ENCODE measurements at places on chromosomes 12 and 14. TPM values are rescaled to one million over a fixed set of nuclear protein-coding genes. Genes with fewer than 3 reads are reported as not detected.

DNA sequence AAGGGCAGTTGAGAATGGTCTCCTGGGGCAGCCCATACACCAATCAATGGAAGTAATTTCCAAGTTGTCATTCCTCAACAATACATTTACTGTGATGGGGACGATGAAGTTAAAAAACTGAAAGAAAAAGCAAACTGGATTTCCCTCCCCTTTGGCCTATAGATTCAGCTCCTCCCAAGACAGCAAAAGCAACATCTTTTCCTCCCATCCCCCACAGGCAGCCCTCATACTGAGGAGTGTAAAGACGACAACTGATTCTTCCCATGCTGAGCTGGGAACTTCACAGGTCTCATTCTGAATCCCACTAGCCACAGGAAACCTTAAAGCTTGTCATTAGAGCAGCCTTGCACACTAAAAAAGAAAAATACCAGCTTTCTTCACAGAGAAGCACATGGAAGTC is 48.5 kb downstream of the PITPNM2 start:
- no peak for DNase-seq

DNA sequence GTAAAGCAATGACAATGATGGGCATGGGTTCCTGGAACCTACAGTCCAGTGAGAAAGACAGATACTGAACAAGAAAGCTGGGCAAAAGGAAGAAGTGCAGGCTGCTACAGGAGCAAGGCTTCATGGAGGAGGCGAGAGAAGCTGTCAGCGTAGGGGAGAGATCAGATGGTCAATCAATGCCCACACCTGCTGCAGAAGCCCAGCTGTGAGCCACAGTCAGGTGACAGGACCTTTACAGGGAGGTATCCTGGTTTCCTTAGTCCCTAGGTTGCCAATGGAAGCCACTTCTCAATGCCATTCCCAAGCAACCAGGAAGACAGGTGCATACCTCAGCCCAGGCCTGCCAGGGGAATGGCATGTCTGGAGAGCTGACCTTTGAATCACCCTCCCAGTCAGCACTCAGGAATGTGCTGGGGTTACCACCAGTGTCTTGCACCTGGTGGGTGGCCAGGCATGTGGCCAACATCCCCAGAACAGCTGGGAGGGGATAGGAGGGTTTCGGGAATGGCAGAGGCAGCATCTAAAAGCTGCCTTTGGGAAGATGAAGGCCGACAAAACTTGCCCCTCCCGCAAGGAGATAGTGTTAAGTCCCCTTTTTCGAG is 170.3 kb downstream of the TTC7B start:
- DNase-seq, result no peak

DNA sequence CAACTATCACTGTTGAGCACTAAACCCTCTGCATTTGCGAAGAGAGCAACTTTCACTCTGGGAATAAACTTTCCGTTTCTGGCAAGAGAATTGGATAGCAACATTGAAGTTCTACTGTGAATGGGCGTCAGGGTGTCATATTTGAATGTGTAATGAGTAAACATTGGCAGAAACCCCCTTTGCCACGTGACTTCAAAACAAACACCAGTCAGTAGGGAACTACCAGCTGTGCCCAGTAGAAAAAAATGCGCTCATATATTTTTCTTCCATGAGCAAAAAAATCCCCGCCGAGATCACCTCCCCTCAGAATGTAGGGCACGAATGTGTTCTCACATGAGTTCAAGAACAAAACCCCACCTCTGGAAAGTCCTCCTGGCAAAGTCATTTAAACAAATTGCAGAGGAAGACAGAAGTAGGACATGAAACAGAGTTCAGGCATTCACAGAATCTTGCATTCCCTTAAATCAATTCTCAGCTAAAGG is 80.6 kb downstream of the BTG1 start:
- no peak for DNase-seq

GRCh38 chr12:88960213-88960878 is 380.1 kb upstream of the KITLG start:
- DNase-seq, result no peak

Gene RNASE3
- not detected for total RNA-seq

DNA sequence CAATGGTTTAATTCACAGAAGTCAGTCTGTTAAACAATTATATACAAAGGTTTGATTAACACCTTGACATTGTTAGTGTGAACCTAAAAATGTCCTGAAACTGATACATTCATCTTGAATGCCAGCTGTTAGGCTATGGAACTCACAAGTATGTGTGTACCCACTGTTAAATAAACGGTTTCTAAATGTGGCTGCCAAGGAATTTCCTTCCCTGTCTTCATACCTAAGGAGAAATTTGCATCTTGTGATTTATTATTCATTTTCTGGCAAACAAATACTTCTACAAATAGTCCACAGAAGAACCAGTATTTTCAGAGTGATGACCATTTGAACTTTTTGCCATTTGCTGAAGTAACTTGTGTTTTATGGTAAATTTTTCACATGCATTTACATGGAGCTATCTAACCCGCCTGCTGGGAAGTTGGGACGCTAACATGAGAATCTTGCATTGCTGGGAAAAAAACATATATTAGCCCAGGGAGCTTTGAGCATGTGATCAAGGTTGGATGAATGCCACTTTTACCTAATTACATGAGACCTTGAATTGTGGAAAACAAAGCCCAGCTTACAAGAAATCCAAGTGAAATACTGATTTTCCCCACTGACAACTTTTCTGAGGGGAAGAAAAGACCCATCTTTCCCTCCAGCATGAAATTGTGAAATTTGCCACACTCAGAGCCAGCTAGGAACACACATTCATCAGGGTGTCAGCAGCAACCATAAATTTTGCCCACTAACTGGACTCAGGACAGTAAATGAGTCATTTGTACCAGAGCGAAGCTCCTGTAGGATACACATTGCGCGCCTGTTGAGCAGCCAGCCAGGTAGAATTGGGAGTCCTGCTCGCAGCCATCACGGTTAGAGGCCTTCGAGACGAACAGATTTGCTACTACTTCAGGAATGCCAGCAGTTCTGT is 118.0 kb downstream of the KICS2 start:
- no peak for DNase-seq

- no peak for DNase-seq
Observed at GRCh38 chr12:50785406-50786001, 21.6 kb downstream of the ATF1 start.

Gene DNAI7
- not detected for total RNA-seq

- DNase-seq, result no peak
Observed at GRCh38 chr14:36654794-36655381, 6.8 kb upstream of the PAX9 start.

Gene PTGDR
- total RNA-seq, result not detected

Gene FAM90A1
- not detected for total RNA-seq

DNA sequence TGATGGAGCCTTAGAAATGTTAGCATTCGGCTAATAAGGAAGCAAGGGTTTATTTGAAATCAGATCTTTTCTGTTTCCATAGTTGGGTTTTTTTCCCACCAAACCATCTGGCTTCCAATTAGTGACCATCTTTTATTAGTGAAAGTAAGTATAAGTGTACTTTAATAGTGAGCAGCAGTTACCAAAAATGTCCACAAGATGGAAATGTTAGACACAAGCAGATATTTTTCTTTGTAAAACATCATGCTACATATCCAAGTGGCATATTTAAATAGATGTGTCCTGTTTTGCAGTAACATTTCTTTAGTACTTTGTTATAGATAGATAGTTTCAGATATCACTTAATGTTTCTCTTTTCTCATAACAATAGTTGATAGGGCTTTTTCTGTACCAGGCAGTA is 28.8 kb downstream of the YEATS4 start:
- DNase-seq, result no peak

DNA sequence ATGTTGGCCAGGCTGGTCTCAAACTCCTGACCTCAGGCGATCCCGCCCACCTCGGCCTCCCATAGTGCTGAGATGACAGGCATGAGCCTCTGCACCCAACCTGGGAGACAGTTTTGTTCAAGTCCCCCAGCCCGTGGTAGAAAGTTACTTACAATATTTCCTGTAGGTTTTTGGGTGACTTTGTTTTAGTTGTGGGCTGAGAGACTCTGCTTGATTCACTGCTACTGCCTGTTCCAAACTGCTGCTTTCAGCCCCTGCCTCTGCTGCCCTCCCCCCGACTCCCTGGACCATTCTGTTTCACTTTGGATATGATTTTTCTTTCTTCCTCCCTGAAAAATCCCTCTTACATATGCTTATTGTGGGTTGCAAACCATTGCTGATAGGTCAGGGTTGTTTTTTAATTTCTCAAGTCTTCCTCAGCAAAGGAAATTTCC is 13.4 kb upstream of the PCNX1 start:
- DNase-seq, result no peak

Gene GYS2
- not detected for total RNA-seq

DNA sequence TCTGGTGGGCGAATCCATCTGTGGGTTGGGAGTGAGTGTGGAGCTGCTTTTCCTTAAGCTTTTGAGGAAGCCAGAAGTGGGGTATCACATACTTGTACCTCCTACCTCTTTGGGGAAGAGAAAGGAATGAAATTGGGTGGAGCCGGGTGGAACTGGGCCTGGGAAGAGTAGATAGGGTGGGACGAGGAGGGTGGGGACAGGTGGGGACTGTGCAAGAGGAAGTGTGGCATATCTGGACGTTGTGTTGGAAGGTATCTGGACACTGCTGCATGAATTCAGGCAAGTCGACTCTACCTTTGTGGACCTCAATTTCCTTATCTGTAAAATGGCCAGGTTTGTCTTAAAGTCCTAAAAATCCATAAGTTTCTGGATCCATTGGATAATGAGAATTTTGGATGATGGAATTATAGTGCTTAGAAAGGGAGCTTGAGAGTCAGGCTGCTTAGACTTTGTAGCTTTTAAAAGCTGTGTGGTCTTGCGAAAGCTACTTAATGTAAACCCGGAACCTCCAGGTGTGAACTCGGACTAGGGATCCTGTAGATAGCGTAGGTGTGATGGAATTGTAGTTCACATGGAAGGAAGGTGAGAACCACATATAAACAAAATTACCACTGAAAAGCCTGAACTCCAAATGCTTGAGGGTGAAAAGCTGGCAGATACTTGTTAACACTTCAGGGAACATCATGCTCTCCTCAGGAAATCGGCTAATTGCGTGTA is 2.1 kb downstream of the VRTN start:
- no peak for DNase-seq

DNA sequence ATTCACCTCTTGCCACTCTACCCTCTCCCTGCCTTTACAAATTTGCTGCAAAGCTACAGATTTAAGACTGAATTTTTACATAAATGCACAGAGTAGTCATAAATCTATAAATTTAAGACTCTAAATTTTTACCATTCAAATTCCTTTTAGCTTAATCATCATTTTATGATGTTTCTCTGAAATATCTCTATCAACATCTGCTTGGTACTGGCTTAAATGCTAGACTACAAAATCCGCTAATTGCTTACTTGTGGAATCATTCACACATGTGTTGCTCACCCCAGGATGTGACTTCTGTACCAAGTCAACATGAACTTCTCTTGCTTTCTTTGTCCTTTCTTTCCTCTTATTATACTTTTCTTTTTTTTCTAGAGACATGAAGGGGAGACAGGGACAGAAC is 109.2 kb downstream of the GALC start:
- DNase-seq, result no peak

- peak; percentile 88 for DNase-seq
Observed at GRCh38 chr12:56007564-56008559, 10.8 kb downstream of the SUOX start.

DNA sequence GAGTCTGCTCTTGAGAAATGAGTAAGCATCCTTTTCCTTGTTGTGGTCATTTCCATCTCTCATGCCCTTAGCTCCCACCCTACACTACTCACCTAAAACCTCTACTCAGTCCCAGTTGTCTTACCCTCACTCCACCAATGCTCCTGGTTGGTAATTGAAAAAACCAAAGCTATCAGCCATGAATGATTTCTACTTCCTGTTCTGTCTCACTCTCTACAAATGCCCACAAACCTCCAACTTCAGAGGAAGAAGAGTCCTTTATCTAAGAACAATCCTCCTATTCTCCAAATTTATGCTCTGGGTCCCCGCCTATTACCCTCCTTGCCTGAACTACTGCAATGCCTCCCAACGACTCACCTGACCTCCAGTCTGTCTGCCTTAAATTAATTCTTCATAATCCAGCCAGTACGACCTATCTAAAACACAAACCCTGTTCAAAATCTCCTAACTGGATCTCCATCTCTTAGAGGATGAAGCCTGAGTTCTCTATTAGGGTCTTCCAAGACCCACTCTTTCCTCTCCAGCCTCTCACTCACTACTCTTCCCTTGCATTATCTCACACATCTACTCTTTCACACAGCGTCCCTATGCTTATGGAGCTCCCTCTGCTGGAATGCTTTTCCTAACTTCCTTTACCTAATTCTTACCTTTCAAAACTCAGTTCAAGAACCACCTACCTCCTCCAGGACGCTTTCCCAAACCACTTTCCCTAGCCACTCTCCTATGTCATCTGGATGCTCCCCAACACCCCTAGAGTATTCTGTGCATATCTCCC is 2.2 kb downstream of the DHRS1 start:
- DNase-seq, result no peak

Gene VRTN
- total RNA-seq, result not detected

Gene SDR9C7
- not detected for total RNA-seq

DNA sequence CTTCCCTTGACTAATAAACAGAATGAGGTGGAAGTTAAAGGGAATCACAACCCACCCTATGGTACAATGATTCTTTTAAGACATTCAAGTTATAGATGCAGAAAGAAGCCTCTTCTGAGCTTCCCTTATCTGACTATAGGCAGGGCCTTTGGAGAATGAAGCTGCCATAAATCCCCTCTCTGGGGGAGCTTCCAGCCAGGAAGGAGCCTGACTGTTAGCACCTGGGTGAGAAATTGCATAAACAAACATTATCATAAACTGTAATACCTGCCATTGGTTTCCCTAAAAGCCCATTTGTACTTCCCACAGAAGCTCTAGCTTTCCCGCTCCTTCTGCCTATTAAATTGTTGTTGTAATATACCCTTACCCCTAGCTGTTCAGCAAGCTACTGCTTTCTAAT is 81.3 kb upstream of the RESF1 start:
- no peak for DNase-seq

DNA sequence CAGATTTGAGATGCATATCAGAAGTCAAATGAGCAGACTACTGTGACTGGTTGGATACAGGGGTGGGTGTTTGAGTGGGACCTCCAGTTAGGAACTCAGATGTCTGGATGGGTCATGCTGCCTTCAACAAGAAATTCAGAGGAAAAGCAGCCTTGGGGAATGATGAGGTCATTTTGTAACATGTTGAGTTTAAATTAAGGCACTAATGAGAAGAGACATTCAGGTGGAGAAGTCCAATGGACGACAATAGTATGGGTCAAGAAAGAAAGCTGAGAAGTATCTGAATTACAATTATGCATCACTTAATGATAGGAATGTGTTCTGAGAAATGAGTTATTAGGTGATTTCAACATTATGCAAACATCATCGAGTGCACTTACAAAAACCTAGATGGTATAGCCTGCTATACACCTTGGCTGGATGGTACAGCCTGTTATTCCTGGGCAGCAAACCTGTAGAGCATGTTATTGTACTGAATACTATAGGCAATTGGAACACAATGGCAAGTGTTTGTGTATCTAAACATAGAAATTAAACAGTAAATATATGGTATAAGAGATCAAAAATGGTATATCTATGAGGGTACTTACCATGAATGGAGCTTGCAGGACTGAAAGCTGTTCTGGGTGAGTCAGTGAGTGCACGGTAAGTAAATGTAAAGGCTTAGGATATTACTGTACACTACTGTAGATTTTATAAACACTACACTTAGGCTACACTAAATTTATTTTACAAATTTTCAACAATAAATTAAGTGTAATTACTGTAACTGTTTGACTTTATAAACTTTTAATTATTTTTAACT is 414.7 kb downstream of the RAD51B start:
- no peak for DNase-seq
